Left lung (tissue), 14 donors: ENCODE measurements at places on chromosomes 2 and 18. TPM values are rescaled to one million over a fixed set of nuclear protein-coding genes. Genes with fewer than 3 reads are reported as not detected.
A peak's percentile ranks its signal among the peaks of the same experiment; 100 is the strongest.

DNA sequence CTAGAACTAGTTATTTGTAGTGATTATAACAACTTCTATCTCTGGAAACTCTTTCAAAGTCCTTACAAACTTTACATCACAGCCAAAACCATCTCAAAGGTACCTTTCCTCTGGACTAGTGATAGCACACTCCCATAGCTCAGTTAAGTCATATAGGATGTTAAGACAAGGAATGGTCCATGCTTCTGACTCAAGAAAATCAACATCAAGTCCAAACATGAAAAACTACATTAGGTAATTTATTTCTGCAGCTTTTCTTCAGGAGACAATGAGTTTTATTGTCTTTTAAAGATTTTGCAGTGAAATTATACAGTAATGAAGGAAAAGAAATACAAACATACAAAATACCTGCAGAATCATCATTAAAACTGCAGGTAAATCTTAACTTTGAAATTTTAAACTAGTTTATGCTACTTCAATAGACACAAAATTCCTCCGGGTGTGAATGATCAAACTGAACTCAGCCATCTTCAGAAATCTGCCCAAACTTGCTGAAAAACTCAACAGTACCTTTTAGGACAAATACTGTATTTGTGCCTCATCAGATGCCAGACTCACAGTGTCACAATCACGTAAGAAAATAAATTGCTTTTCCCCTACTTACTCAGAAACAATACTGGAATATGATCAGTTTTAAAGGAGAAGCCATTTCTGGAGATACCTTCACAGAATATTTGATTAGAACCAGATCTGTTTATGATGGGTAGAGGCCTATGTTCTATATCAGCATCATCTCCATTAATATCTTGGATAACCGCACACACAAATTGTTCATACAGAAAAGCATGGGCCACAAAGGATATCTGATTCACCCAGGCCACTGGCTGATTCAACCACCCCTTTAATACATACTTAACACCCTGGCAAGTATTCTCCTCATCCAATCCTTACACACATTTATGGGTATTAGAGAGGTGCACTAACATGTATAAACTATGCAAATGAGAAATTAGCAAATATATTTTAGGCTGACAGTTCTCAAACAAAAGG, 2.6 kb downstream of the TMEM131 start:
- peak overlapping the region; percentile 80 for H3K4me3 ChIP-seq
- DNase-seq = no peak
- H3K27me3 ChIP-seq = no peaks in the 10 kb centered on the region
- no peak overlapping the region for H3K27ac ChIP-seq

Gene DSG4
- not detected for total RNA-seq

DNA sequence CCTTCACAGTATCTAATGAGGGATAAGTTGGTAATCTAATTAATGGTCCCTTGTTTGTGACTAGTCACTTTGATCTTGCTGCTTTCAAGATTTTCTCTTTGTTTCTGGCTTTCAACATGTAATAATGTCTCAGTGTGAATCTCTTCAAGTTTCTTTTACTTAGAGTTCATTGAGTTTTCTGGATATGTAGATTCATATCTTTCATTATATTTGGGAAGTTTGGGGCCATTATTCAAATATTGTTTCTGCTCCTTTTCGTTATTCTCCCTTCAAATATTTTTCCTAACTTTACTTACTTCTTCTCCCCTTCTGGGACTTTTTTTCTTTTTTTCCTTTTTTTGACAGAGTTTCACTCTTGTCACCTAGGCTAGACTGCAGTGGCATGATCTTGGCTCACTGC, 21.1 kb upstream of the NAPG start:
- H3K4me3 ChIP-seq = no peak overlapping the region
- no peak overlapping the region for H3K27ac ChIP-seq
- DNase-seq = no peak
- no peaks in the 10 kb centered on the region for H3K36me3 ChIP-seq
- no peaks in the 10 kb centered on the region for H3K4me1 ChIP-seq
- H3K27me3 ChIP-seq = no peaks in the 10 kb centered on the region

DNA sequence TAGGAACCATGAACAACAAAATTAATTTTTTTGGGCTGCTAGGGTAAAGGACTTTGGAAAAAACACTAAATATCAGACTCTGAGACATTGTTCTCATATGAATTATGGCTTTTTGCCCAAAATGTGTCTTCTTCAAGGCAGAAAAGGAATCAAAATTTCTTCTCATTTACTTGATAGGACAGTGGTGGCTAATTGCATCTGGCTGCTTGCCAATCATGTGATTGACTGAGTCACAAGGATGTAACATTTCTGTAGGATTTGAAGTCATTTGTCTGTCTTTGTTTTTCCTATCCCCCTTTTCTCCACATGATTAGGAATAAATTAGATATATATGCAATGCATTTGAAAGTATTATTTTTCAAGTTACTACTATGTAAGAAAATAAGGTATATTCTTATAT, 130.2 kb downstream of the SLC4A10 start:
- no peaks in the 10 kb centered on the region for H3K4me1 ChIP-seq
- no peaks in the 10 kb centered on the region for H3K27me3 ChIP-seq
- H3K36me3 ChIP-seq = no peaks in the 10 kb centered on the region
- no peak overlapping the region for H3K27ac ChIP-seq
- H3K4me3 ChIP-seq = no peak overlapping the region

DNA sequence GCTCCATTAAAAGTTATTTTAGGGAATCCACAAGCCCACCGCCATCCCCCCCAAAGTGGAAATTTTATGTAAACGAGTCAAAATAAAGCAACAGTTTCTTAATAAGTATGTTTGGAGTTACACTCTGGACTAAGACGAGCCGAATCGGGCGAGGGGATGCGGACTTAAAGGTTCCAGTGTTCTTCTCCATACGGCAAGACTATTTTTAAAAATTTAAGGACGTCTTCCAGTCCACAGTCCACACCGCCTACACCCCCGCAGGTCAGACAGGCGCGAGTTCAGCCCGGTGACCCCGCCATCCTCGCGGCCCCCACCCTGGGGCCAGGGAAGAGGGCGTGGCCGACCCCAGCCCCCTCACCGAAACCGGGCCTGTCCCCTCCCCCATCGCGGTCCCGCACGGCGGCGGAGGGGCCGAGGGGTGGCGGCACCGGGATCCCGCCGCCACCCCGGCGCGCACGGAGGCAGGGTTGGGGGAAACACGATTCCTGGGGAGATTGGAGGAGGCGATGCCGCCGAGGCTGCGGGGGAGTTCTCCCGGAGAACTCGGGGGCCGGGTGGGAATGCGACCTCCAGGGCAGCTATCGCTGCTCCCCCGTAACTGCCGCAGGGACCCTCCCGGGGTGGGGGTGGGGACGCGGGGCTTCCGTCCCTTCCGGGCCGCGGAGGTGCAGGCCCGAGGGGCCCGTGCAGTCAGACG, 24.5 kb upstream of the SMAD7 start:
- no peak for DNase-seq
- peaks cover 27% of the 10 kb centered on the region for H3K4me1 ChIP-seq
- H3K4me3 ChIP-seq = peak overlapping the region; percentile 50
- peak overlapping the region; percentile 76 for H3K27ac ChIP-seq
- H3K27me3 ChIP-seq = no peaks in the 10 kb centered on the region

Gene KCNJ3
- not detected for total RNA-seq

Gene AKAIN1
- total RNA-seq = not detected
